ENCODE measurements at places on chromosomes 6 and 20.

GRCh38 chr20:38844963-38845362 lies 39.5 kb downstream of the PPP1R16B start:
- no peak for DNase-seq

- no peak for DNase-seq
These were observed at the start of gene RAET1L for GRCh38 chr6:150025201-150025917. TSS of gene RAET1L (minus strand) at chr6:150025532. CDS start at chr6:150025471, 61 bp downstream.

DNA sequence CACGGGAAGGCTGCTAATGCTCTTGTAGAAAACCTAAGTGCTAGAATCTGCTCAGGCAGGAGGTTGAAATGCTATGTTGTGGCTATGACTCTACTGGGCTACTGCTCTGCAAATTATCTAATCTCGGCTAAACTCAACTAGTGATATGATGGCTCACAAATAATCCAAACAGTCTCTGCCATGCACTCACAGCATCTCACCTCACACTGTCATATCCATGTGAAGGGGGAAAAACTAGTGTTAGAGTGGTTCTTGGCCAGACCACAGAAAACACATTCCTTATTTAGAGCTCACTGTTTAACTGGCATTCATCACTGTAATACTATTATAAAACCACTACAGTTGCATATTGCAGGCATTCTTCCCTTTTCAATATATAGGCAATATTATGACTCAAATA lies 81.8 kb upstream of the DST start:
- no peak for DNase-seq

DNA sequence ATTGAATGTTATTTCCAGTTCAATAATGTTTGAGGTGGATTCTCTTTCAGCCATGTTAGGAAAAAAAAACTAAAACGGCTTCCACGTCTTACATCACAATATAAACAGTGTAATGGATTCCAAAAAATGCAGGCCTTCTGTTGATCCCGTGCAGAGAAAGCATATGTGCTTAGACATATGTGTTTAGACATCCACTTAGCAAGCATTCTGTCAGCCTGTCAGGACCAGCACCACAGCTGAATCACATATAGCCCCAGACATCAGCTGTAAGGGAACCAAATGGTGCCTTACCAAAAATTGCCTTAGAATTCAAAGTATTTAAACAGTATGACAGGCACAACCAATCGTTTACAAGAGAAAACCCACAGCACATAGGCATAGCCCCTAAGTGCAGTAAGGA lies 304.9 kb downstream of the EYA4 start:
- DNase-seq, result no peak

GRCh38 chr20:5570452-5570851 lies 179.7 kb upstream of the SHLD1 start:
- peak; percentile 66 for DNase-seq

GRCh38 chr20:33518071-33518470 lies 28.2 kb downstream of the CBFA2T2 start:
- DNase-seq, result no peak

DNA sequence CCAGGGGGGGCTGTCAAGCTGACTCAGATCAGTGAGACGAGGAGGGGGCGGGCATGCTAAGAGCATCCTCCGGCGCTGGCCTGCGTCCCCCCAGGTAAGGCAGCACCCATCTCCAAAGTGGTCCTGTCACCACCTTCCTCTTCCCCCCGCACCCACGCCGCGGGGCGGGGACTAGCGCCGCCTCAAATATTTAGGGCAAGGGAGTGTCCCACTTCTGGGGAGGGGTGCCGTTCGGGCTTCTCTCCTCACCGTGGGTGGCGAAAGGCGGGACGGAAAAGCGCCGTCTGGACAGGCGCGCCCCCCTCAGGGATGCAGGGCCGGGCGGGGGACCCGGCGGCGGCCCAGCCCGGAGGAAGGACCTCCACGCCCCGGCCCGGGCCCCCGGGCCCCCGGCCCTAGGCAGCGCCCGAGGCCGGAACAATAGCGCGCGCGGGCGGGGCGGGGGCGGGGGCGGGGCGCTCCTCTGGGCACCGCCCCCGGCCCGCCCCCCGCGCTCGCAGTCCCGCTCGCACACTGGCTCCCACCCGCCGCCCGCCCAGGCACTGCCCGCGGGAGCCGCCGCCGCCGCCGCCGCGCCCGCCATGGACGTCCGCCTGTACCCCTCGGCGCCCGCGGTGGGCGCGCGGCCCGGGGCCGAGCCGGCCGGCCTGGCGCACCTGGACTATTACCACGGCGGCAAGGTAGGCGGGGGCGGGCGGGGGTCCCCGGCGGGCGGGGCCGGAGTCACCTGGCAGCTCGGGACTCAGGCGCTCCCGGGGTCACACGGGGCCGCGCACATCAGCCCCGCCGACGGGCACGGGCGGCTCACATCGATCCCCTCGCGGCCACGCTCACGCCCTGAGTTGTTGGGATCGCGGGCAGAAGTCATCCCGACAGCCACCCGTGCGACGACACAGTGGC lies at the start of gene TOX2:
Gene TOX2 (plus strand): TSS at position 542 of the 900 bp plus-strand sequence. CDS start 40 bp downstream, at position 582.
- DNase-seq, result no peak

DNA sequence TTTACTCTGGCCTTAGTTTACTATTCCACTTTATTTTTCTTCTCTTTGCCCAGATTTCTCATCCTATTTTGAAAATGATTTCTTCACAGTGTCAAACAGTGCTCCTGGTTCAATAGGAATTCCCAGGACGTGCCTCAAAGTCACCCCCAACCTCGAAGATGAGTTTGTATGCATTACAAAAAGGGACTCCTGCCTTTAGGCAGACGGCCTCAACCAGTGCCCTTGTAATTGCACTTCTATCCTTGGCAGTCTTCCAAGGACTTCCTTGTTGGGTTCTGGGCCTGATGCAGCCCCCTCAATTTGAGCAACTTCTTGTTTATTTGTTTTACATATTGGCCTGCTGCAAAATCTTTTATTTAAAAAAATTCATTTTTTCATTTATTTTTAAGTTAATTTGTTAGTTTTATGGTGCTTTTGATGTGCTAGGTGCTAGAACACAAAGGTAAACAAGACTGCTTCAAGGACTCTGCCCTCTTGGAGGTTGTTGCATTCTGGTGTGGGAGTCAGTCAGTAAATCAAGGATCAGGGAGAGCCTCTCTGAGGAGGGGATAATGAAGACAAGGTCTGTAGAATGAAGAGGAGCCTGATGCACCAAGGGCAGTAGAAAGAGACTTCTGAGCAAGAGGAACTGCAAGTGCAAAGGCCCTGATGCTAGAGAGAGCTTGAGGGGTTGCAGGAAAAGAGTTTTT lies 181.5 kb upstream of the LAMP5 start:
- DNase-seq, result no peak

- DNase-seq, result no peak
These were observed 6.9 kb downstream of the POLH start for GRCh38 chr6:43582911-43583310.
